Neural progenitor cell (in vitro differentiated cells): ENCODE measurements at places on chromosomes 12 and 14. TPM values are rescaled to one million over a fixed set of nuclear protein-coding genes. Genes with fewer than 3 reads are reported as not detected.

- peak; percentile 82 for DNase-seq
- no peaks in the 10 kb centered on the region for H3K4me1 ChIP-seq
These were observed 94.7 kb downstream of the SLC2A13 start for GRCh38 chr12:40010899-40011774.

DNA sequence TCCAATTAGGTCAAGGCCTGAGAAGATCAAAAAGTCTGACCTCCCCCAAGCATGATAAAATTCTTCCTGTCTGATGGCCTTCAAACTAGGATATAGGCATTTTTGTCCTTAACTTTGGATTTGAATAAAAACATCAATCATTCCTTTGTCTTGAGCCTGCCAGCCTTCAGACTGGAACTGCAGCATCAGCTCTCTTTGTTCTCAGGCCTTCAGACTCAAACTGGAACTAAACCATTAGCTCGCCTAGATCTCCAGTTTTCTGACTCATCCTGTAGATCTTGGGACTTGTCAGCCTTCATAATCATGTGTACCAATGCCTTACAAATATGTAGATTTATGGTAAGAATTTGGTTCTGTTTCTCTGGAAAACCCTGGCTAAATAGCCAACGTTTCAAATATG is 721.7 kb downstream of the GALC start:
- H3K36me3 ChIP-seq = no peaks in the 10 kb centered on the region
- H3K4me1 ChIP-seq = no peaks in the 10 kb centered on the region
- H3K4me3 ChIP-seq = no peak overlapping the region
- no peak for DNase-seq

DNA sequence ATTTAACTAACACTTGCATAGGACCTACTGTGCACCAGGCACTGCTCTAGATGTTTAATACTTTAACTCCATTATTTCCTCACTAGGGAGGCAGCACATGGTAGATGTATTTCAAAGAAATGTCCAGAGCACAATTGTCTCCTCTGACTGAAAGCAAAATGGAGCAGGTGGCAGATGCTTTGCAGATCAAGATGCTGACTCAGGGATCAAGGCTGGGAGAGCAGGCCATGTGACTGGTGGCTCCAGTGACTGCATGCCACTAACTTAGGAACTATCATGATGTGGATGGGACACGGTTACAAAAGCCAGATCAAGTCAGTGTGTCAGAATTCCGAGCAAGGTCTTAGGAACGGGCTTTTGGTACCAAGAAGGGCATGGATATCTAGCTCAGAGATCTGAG is 28.2 kb downstream of the SERPINA11 start:
- no peak overlapping the region for H3K27ac ChIP-seq
- no peak for DNase-seq
- H3K4me3 ChIP-seq = no peak overlapping the region
- H3K27me3 ChIP-seq = no peaks in the 10 kb centered on the region
- no peaks in the 10 kb centered on the region for H3K36me3 ChIP-seq
- H3K4me1 ChIP-seq = peaks cover 12% of the 10 kb centered on the region

GRCh38 chr12:100715976-100716944 is 78.3 kb upstream of the ANO4 start:
- DNase-seq = peak; percentile 66
- H3K4me3 ChIP-seq = peak overlapping the region; percentile 56
- H3K36me3 ChIP-seq = no peaks in the 10 kb centered on the region
- no peak overlapping the region for H3K27ac ChIP-seq

DNA sequence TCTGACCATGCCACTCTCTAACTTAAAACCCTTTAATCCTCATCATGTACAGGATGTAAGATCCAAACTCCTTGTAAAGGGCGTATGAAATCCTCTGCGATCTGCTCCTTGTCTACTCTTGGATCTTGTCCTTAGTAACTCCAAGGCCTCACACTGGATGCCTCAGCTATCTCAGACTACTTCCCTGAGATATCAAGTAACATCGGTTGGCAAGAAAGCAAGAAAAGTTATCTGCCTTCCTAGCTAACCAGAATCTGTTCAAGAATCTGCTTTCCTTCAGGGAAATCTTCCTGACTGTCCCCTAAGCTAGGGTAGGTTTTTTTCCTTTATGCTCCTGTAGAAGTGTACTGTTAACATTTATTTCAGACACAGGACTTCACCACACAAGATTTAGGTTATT is 82.6 kb downstream of the TAOK3 start:
- no peak overlapping the region for H3K4me3 ChIP-seq
- no peaks in the 10 kb centered on the region for H3K4me1 ChIP-seq
- no peaks in the 10 kb centered on the region for H3K27me3 ChIP-seq
- no peak for DNase-seq

- H3K4me3 ChIP-seq = no peak overlapping the region
- H3K36me3 ChIP-seq = no peaks in the 10 kb centered on the region
- DNase-seq = no peak
- H3K4me1 ChIP-seq = no peaks in the 10 kb centered on the region
- no peaks in the 10 kb centered on the region for H3K27me3 ChIP-seq
- H3K27ac ChIP-seq = no peak overlapping the region
These were observed 86.6 kb downstream of the KITLG start for GRCh38 chr12:88493636-88494035.

DNA sequence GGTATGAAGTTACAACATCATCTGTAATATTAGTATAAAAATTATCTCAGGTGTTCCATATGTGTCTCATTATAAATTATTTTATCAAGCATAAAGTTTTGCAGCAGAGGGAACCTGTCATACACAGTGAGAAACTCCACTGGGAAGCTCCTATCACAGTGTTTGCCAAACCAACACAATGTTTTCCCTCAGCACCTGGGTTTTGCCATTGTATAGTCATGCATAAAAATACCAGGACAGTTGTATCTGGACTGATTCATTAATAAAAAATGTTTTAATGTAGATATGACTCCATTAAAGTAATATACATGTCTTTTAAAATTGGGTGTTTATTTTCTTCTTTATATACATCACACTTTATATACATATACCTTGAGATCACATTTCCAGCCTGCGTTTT is 56.6 kb downstream of the METTL25 start:
- H3K27me3 ChIP-seq = no peaks in the 10 kb centered on the region
- no peak overlapping the region for H3K27ac ChIP-seq
- no peak for DNase-seq
- no peaks in the 10 kb centered on the region for H3K4me1 ChIP-seq

DNA sequence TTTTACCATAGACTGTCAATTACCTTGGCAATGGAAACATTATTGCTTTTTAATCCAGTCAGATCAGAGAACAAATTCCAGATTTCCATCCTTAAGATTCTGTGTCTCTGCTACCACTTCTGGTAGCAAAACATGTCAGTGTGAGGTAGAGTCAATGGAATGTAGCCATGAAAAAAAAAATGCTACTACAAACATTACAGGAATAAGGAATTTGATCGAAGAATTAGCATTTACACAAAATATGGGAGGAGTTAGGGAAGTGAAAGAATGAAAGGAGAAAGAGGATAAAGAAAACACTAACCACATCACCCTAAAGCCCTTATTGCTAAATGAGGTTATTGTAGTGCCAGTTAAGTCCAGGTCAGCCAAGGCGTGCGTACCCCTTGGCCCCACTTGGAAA is 9.2 kb downstream of the MED21 start:
- no peak for DNase-seq
- no peaks in the 10 kb centered on the region for H3K4me1 ChIP-seq
- H3K4me3 ChIP-seq = no peak overlapping the region
- H3K36me3 ChIP-seq = peaks cover 20% of the 10 kb centered on the region
- H3K27me3 ChIP-seq = no peaks in the 10 kb centered on the region

- H3K27me3 ChIP-seq = peaks cover 20% of the 10 kb centered on the region
- no peaks in the 10 kb centered on the region for H3K4me1 ChIP-seq
- no peak overlapping the region for H3K27ac ChIP-seq
- H3K4me3 ChIP-seq = peak overlapping the region; percentile 69
- no peaks in the 10 kb centered on the region for H3K36me3 ChIP-seq
These were observed 134.1 kb upstream of the KRAS start for GRCh38 chr12:25384893-25385248.

- H3K36me3 ChIP-seq = peaks cover 5% of the 10 kb centered on the region
- no peaks in the 10 kb centered on the region for H3K27me3 ChIP-seq
- no peak overlapping the region for H3K4me3 ChIP-seq
- peak overlapping the region; percentile 2 for H3K27ac ChIP-seq
- peaks cover 29% of the 10 kb centered on the region for H3K4me1 ChIP-seq
These were observed 86.3 kb downstream of the RMST start for GRCh38 chr12:97548931-97549330.

- no peak overlapping the region for H3K4me3 ChIP-seq
- H3K27me3 ChIP-seq = no peaks in the 10 kb centered on the region
- no peaks in the 10 kb centered on the region for H3K4me1 ChIP-seq
- no peak overlapping the region for H3K27ac ChIP-seq
- no peaks in the 10 kb centered on the region for H3K36me3 ChIP-seq
These were observed 41.8 kb upstream of the FRMD6 start for GRCh38 chr14:51609955-51610283.

DNA sequence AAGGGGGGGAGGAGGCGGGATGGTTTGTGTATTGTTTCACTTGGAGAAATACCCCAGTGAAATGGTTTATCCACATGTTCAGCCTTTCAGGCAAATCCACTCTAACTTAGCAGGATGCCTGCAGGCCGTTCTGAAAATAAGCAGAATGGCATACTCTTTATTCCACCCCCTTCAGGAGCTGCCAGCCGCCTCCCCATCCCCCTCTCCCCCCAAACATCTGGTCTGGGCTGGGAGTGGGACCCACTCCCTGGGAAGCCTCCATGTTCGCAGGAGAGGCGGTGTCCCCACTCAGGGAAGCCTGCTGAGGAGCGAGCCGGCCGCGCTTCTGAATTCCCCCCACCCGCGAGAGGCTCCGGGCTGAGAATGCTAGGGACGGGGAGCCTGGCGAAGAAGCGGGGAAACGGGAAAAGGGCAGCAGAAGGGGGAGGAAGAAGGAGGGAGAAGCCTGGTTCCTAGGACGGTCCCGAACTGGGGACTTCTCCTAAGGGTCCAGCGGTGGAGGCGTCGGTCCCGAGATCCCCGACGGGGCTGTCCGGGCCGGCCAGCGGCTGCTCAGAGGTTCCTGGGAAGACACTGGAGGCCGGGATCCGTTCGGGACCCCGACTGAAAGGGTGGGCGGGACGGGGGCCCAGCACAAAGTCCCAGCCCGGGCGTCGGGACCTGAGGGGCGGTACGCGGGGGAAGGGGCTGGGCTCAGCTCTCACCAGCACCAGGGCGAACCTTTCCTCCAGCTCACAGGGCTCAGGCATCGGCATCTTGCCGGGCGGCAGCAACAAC is 666 bp downstream of the FMNL3 start:
- H3K4me1 ChIP-seq = peaks cover 19% of the 10 kb centered on the region
- peak overlapping the region; percentile 77 for H3K27ac ChIP-seq
- H3K4me3 ChIP-seq = peak overlapping the region; percentile 97
- no peaks in the 10 kb centered on the region for H3K36me3 ChIP-seq

GRCh38 chr12:92393504-92393903 is 247.9 kb upstream of the BTG1 start:
- no peak overlapping the region for H3K4me3 ChIP-seq
- H3K36me3 ChIP-seq = no peaks in the 10 kb centered on the region
- no peak for DNase-seq

- DNase-seq = no peak
These were observed 49.1 kb downstream of the FBXO33 start for GRCh38 chr14:39383026-39383660.

GRCh38 chr12:54622463-54623183 is 12.1 kb downstream of the LACRT start:
- peaks cover 3% of the 10 kb centered on the region for H3K4me1 ChIP-seq
- H3K27ac ChIP-seq = no peak overlapping the region
- DNase-seq = no peak
- peaks cover 75% of the 10 kb centered on the region for H3K27me3 ChIP-seq

DNA sequence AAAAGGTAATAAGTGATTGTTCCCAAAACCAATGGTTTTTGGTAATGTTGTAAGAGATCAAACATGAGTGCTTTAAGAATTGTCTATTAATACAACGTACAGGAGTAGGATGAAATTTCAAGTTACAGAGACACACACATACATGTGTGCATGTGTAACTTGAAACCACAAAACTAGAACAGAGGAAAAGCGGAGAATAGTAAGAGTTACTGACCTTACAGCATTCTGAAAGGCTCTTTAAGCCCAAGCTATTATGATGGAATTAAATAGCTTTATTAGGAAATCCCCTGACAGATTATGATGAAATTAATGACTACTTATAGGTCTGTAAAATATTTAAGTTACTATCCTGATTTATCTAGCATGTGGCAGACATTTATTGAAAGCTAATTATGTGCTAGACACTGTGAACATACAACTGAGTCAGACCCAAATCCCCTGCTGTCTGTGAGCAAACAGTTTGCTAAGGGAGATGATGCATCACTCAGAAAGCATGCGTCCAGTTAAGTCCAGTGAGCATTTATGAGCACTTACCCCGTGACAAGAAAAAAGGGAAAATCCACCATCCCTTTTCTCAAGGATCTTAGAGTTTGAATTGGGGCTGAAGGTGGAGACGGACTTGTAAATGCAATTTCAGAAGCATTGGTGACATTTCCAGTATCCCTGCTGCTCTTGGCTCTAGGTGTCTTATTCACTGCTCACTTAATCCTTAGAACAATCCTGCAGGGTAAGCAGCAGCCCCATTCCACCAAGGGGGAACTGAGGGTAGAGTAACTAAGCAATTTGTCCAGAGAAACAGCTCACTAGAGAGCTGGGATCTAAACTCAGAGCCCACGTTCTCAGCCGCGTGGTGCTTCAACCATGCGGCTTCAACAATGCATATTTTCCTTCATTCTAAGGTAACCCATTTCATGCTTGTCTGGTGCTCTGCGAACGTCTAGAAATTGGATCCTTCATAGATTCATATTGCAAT is 117.4 kb downstream of the EML1 start:
- no peaks in the 10 kb centered on the region for H3K36me3 ChIP-seq
- peak; percentile 11 for DNase-seq
- no peaks in the 10 kb centered on the region for H3K27me3 ChIP-seq
- peaks cover 3% of the 10 kb centered on the region for H3K4me1 ChIP-seq
- no peak overlapping the region for H3K27ac ChIP-seq
- H3K4me3 ChIP-seq = no peak overlapping the region

DNA sequence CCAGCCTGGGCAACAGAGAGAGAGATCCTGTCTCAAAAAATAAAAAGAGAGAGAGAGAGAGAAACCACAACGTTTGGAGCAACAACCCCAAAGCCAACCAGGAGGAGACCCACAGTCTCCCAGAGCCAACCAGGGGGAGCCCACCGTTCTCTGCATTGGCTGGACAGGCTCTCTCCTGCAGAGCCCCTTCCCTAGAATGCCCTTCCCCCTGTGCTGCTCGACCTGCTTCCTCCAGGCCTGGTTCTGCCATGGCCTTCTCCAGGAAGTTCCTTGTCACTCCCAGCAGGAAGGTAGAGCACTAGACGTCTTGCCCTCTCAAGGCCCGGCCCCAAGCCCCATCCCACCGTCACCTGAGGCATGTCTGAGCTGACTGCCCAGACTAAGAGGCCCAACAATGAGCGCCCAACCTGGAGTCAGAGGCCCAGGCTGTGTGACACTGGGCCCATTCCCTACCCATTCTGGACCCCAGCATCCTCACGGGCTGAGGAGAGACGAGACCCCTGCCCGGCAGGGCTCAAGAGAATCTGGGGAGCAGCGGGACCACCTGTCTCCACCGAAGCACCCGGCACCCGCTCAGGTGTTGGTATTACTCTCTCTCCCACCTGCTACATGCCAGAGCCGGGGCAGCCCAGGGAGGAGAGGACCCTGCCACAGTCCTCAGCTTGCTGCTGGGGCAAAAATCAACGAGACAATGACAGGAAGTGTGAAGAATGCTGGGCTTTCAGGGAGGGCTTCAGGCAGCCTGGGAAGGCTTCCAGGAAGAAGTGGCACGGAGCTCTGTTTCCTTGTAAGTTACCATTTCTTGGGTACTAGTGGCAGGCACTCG is 61.2 kb downstream of the DIO3 start:
- H3K4me1 ChIP-seq = peaks cover 10% of the 10 kb centered on the region
- H3K27ac ChIP-seq = no peak overlapping the region
- H3K27me3 ChIP-seq = no peaks in the 10 kb centered on the region

LMO3 gene
- total RNA-seq = 39.1 and 54.3 TPM in 2 replicates

ART4 gene
- total RNA-seq = not detected in 2 replicates

WNT1 gene
- total RNA-seq = 0.56 TPM in 1 of 2 replicates, not detected in the other

HCAR1 gene
- total RNA-seq = 0.06 TPM in 1 of 2 replicates, not detected in the other

ADGRD1 gene
- 0.40 TPM in 1 of 2 replicates, not detected in the other for total RNA-seq
